ENCODE measurements at places on chromosomes 1 and 21. TPM values are rescaled to one million over a fixed set of nuclear protein-coding genes. Genes with fewer than 3 reads are reported as not detected.

ILF2 gene
- polyA plus RNA-seq, result 295 TPM

RGS13 gene
- not detected for polyA plus RNA-seq

GPR52 gene
- polyA plus RNA-seq, result not detected

CD1B gene
- 0.30 TPM for polyA plus RNA-seq

NDUFS5 gene
- polyA plus RNA-seq, result 298 TPM

UBL4B gene
- 105 TPM for polyA plus RNA-seq

SLFNL1 gene
- 85.4 TPM for polyA plus RNA-seq

PTPN14 gene
- 14.8 TPM for polyA plus RNA-seq

SLC44A5 gene
- polyA plus RNA-seq, result 10.6 TPM

FMO5 gene
- polyA plus RNA-seq, result 11.0 TPM

SEC16B gene
- polyA plus RNA-seq, result 4.3 TPM

SNAP47 gene
- 72.2 TPM for polyA plus RNA-seq

CLIC6 gene
- polyA plus RNA-seq, result 2.0 TPM

ATP5IF1 gene
- 702 TPM for polyA plus RNA-seq

PGLYRP3 gene
- 0.28 TPM for polyA plus RNA-seq

GBP4 gene
- polyA plus RNA-seq, result 12.3 TPM

ABCD3 gene
- polyA plus RNA-seq, result 27.0 TPM

C1orf185 gene
- polyA plus RNA-seq, result 32.8 TPM

ATP6V1G3 gene
- not detected for polyA plus RNA-seq

SOX13 gene
- 17.8 TPM for polyA plus RNA-seq
